Brain (organoid and tissue), 16 donors: ENCODE measurements at places on chromosomes 16 and 17. TPM values are rescaled to one million over a fixed set of nuclear protein-coding genes. Genes with fewer than 3 reads are reported as not detected.

The DHRS7C gene
- polyA plus RNA-seq = 2.0 TPM

DNA sequence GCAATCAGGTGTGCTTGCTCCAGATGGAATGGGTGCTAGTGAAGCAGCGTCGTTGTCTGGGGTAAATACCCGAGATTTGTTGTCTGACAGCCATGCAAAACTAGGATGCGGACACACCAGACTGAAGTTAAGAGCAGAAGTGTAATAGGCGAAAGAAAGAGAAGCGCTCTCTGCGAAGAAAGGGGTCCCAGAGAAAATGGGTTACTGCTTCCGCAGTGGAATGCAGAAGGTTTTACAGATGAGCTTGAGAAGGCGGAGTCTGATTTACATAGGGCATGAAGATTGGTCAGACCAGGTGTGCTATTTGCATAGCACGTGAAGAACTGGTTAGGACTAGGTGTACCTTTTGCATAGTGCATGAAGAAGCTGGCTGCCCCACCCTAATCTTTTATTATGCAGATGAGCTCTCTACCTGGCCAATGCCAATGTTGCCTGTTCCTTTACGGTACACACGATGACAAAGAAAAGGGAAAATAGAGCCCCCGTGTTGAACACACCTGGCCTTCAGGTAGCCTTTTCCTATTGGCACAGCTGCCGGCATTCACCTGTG lies 32.0 kb upstream of the SNN start:
- DNase-seq = peak; percentile 47

DNA sequence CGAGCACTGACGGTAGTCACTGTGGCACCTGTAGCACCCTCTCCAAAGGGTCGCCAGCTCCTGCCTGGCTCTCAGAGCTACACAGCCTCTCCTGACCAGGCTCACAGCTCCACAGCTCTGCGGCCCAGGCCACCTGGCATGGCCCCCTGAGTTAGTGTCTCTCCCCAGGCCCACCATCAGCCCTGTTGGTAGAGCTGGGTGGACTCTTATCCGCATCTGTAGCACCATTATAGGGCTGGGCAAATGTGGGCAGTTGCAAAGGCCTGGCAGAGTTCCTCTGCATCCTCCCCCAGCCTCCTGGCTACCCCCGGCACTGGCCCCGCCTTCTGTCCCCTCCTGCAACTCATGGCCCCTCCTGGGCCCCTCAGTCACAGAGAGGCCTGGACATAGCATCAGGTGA lies 18.2 kb downstream of the SCGB1C2 start:
- no peak for DNase-seq

GRCh38 chr17:45745601-45746494 lies 38.3 kb upstream of the CRHR1 start:
- peak; percentile 59 for DNase-seq

GRCh38 chr17:50198026-50198669 lies 3.3 kb downstream of the COL1A1 start:
- peak; percentile 65 for DNase-seq

DNA sequence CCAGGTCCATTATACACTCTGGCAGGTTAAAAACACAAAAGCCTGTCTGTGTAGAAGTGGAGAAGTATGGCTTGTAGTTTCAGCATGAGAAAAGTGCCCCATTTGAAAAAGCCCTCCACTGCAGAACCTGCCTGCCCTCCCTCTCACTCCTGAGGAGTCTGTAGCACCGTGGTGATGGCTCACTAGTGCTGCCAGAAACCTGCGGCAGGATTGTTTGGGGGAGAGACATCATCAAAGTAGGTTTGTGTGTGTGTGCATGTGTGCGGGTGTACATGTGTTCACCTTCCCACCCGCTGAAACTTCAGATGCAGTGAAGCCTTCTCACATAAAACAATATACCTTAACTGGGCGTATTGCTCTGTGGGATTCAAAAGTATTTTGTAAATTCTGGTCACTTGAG lies 26.9 kb downstream of the NDEL1 start:
- DNase-seq = no peak

The FTO gene
- 206 TPM for polyA plus RNA-seq

GRCh38 chr17:81807839-81808238 lies 3.9 kb downstream of the GCGR start:
- no peak for DNase-seq

The SMPD3 gene
- polyA plus RNA-seq = 60.8 TPM

The MNT gene
- 17.4 TPM for polyA plus RNA-seq

DNA sequence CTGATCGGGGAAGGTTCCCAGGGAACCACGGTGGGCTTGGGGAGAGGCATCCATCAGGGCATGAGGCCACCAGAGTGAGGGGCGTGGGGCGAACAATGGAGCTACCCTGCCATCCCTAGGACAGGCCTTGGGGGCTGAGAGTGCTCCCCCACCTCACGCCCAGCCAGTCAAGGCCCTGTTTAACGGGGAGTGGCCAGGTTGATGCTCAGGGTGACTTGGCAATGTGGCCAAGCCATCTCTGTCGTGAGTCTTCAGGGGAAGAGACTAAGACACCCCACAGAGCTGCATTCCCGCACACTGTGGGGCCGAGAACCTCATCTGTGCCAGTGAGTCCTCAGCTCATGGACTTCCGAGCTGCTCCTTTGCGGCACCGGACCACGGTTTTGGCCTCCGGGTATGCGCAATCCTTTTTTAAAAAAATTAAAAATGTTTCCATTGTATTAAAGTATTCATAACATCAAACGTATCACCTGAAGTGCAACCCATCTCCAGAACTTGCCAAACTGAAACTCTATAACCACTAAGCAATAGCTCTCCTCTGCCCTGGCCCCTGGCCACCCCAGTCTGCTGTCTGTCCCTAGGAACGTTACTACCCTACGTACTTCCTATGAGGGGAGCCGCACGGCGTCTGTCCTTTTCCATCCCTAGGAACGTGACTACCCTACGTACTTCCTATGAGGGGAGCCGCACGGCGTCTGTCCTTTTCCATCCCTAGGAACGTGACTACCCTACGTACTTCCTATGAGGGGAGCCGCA lies 71.8 kb upstream of the DOC2B start:
- no peak for DNase-seq

The ATXN7L3 gene
- 77.5 TPM for polyA plus RNA-seq

- DNase-seq = peak; percentile 78
Observed at GRCh38 chr17:76397687-76398522, 13.5 kb downstream of the SPHK1 start.

DNA sequence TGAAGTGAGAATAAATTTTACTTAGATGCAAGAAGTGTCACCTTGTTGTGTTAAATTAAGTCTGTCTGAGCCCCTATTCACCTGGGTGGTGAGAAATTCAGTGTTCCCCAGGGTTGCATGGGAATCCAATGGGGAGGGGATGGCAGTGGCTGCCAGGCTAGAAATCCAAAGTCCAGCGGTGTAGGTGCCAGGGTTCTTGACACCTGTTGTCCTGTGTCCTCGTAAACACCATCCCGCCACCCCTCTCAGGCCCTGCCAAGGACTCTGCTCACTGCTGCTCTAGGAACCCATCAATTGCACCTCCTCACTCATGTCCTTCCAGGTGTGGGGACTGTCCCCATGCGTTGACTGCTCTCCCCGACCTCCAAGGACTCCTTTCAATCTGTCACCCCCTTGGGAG lies 58.9 kb downstream of the CACNG5 start:
- no peak for DNase-seq

GRCh38 chr17:50918933-50919296 lies 52.8 kb upstream of the TOB1 start:
- DNase-seq = no peak

DNA sequence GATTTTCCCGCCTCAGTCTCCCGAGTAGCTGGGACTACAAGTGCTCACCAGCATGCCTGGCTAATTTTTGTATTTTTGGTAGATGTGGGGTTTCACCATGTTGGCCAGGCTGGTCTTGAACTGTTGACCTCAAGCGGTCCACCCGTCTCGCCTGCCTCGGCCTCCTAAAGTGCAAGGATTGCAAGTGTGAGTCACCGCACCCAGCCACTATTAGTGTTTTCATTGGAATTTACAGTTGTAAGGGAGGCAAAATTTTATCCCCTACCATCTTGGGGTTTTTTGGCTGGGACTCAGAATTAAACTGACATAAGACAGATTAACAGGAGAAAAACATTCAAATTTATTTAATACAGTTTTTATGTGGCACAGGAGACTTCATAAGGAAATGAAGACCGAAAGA lies 12.3 kb upstream of the MYCBPAP start:
- DNase-seq = no peak

- DNase-seq = no peak
Observed at GRCh38 chr16:25713785-25714570, 22.2 kb downstream of the HS3ST4 start.

The GRIN2C gene
- 10.0 TPM for polyA plus RNA-seq

DNA sequence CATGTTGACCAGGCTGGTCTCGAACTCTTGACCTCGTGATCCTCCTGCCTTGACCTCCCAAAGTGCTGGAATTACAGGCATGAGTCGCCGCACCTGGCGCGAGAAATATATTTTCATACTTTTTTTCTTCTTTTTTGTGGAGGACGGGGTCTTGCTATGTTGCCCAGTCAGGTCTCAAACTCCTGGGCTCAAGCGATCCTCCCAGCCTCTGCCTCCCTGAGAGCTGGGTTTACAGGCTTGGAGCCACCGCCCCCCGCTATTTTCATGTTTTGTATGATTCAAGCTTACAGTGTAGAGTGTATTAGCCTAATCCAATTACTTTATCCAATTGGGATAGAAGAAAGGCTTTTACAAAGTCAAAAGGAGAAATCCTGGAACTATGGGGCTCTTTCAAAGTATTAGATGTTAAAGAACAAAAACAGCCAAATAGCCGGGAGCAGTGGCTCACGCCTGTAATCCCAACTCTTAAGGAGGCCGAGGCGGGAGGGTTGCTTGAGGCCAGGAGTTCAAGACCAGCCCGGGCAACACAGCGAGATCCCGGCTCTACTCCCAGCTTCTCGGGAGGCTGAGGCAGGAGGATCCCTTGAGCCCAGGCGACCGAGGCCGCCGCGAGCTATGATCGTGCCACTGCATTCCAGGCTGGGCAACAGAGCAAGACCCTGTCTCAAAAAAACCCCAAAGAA lies 1.4 kb upstream of the MAP1LC3B start:
- no peak for DNase-seq

DNA sequence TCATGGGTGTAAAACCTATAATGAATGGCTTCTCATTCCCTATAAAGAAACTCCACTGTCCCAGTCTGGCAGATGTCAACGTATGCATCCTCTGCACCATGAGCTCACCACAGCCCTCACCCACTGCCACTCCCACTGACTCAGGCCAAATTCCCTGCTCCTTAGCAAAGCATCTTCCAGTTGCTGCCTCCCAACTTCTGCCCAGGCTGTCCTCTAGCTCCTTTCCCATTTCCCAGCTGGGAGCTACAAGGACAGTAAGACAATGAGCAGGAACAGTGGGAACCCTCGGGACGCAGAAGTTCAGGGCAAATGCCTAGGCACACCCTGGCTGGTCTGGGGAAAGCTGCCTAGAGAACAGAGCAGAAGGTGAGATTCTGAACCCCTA lies 9.1 kb upstream of the THAP11 start:
- DNase-seq = no peak

DNA sequence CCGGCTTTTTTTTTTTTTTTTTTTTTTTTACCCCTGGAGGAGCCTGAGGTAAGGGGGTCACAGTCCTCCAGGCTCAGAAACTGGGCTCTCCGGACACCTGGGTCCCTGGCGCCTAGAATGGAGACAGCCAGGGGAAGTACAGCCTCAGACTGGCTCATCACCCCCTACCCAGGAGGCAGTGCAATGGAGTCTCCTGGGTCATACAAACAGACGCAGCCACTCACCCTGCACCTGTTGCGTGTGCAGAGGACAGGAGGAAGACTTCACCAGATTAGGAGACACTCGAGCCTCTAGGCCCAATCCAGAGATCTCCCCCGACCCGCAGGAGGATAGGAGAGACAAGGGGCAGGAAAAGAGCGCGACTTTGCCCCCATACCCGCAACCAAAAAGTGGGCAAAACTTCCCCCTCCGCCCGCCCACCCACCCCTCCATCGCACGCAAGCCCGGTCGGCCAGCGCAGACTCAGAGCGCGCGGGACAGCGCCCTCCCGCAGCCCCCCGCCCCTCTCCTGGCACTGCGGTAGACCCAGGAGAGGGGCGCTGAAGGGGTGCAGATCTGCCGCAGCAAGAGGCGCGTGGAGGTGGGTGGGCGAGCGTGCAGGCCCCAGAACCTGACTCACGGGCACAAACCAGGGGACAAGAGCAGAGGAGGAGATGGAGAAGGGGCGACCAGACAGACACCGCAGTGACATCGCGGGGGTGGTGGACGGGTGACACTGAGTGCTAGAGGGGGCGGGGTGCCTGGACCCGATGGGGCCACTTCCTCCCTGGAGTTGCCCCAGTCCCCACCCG lies 900 bp downstream of the HAP1 start:
- no peak for DNase-seq

GRCh38 chr17:77025781-77026180 lies 115.0 kb upstream of the SEC14L1 start:
- DNase-seq = no peak

- no peak for DNase-seq
Observed at GRCh38 chr17:21183468-21183867, 30.5 kb downstream of the TMEM11 start.

GRCh38 chr17:42578282-42578869 lies 847 bp upstream of the PSMC3IP start:
- DNase-seq = peak; percentile 84

DNA sequence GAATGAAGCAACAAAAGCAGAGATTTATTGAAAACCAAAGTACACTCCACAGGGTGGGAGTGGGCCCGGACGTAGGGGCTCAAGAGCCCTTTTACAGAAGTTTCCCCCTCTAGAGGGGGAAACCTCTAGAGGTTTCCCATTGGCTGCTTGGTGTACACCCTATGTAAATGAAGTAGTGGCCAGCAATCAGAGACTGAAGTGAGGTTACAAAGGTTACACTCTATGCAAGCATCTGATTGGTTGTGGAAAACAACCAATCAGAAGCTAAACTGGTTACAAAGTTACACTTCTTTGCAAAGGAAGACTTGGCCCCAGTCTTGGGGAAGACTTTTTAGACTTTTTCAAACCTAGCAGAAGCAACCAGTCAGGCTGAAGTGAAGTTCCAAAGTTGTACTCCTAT lies 27.1 kb downstream of the CRAMP1 start:
- DNase-seq = no peak

DNA sequence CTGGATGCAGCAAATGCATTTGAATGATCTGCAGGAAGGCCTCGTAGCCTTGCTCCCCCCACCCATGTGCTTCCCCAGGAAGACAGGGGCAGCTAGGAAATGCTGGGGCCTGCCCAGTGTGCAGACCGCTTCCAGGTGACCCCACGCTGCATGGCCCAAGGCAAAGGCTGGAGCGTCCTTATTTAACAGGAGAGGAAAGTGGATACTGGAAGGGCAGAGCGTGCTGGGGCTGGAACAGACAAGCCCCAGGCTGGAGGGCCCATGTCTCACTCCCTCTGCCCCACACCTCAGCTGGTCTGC lies 26.1 kb upstream of the NPTX1 start:
- no peak for DNase-seq

The ALDH3A1 gene
- polyA plus RNA-seq = 0.76 TPM
